ENCODE measurements at places on chromosomes 12 and 14.

DNA sequence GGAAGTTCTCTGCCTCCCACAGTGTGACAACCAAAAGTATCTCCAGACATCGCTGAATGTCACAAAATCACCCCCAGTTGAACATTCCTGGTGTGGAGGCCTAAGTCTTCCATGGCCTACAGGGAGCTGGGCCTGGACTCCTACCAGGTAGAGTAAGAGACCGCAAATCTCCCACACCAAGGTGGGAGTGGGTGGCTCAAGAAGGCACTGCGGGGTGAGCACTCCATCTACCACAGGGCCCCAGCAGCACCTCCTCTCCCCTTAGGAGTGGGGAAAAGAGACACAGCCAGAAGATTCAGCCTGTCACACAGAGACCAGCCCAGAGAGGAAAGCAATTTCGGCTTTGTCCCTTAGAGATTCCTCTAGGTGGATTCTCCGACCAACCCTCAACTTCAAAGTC, 25.5 kb downstream of the LRTM2 start:
- no peak for DNase-seq

DNA sequence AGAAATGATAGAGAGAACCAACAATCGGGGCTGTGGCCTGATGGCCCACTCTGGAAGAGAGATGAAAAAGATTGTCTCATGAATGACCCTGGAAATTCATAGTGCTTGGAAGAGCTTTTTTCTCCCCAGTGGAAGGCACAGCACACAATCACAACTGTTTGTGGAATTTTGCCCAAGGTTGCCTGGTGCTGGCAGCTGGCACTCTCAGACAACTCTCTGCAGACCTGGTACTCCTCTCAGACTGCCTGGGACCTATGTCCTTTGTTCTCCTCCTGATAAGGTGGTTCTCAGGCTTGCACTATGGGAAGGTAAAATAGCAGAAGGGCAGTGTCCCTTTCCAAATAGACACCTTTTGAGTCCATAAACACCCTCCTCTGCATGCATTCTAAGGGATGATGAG, 144.1 kb upstream of the SEL1L start:
- no peak for DNase-seq

- no peak for DNase-seq
Measured at GRCh38 chr12:26047401-26048226, 77.2 kb downstream of the BHLHE41 start.

DNA sequence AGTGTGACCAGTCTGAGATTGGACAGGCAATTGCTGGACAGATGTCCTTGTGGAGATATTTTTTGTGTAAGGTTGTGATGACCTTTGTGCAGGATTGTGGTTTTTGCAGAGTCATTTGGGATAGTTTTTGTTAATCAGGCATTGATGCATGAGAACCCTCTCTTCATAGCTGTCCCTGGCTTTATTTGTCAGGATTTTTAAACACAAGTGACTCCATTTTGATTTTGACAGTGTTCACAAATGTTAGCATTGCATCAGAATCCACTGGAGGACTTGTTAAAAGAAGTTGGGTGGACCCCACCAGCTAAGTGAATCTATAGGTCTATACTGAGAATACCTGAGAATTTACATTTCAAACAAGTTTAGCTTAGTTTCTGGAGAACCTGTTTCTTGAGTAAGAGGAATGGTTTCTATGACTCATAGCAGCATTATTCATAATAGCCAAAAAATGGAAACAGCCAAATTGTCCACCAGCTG, 11.8 kb downstream of the FNTB start:
- no peak for DNase-seq

GRCh38 chr14:71320734-71321573, 413.7 kb downstream of the PCNX1 start:
- peak; percentile 74 for DNase-seq

- no peak for DNase-seq
Measured at GRCh38 chr14:69170839-69171238, 17.9 kb upstream of the DCAF5 start.

GRCh38 chr12:28290262-28290661, 100.0 kb downstream of the CCDC91 start:
- DNase-seq, result no peak

DNA sequence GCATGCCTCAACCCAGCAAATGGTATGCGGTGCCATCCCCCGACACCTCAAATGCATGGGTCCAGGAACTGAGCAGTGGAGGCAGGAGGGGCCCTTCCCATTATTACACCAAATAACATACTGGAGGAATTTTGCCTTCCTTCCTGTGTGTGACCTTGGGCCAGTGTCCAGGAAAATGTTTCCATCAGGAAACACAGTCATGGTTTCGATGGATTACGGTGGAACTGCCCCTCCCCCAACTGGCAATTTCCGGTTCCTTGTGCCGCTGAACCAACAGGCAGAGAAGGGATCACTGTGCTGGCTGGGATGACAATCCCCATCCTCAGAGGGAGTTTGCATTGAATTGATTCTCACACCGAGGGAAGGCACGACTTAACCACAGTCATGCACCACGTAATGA, 9.1 kb upstream of the CDC42BPB start:
- no peak for DNase-seq

- DNase-seq, result no peak
Measured at GRCh38 chr14:45095143-45095542, 11.2 kb downstream of the PRPF39 start.

GRCh38 chr12:49624921-49625577, 1.7 kb downstream of the PRPF40B start:
- no peak for DNase-seq

- no peak for DNase-seq
Measured at GRCh38 chr12:79615596-79616560, 74.9 kb downstream of the PAWR start.

DNA sequence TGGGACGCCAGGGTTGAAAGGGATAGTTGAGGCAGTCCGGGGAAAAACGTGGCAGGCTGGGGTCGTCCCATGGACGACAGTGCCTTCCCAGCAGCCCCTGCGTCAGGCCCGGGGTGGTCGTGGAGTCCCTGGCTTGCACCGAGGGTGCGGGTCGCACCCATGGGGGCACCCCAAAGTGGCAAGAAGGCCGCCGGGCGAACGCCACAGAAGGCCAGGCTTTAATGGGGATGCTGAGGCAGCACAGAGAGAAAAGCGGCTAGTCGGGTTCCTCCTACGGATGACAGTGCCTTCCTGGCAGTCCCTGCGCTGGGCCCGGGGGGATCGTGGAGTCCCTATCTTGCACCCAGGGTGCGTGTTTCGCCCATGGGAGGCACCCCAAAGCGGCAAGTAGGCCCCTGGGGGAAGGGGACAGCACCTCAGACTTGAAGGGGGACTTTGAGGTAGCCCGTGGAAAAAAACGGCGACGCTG, 158.6 kb upstream of the ALG10B start:
- no peak for DNase-seq

DNA sequence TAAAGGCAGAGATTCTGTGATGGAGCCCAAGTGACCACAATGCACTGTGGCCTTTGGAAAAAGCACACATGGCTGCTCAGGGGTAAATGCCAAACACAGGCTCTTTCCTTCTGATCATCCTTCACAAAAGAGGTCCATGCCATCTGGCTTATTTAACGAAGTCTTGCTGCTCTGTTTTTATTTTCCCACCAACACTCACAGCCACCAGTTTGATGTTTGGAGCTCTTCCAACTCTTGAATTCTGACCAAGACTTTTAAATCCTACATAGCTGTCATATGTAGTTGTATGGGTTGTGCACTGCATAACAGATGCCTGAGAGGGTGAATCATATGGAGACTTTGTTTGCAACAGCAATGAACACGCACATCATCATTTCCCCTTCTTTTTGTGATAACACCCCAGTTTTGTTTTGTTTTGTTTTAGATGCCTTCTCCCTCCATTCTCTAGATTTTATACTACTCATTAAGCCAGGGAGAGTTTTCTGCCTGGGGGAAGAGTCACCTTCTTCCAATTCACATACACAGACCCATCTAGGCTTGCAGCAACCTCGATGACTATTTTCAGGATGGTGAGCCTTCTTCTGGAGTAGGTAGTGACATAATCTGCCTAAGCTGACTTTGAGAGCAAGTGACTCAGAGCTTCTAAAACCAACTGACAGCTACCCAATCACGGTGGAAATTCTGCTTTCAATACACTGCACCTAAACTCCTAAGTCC, 145.2 kb upstream of the WSCD2 start:
- DNase-seq, result no peak

DNA sequence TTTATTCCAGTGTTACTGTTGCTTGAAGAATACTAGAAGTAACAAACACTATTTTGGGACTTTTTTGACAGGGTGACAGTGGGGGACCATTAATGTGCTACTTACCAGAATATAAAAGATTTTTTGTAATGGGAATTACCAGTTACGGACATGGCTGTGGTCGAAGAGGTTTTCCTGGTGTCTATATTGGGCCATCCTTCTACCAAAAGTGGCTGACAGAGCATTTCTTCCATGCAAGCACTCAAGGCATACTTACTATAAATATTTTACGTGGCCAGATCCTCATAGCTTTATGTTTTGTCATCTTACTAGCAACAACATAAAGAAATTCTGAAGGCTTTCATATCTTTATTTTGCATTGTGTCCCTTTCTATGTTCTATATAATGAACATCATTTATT, 44.5 kb downstream of the TMPRSS12 start:
- no peak for DNase-seq

- DNase-seq, result no peak
Measured at GRCh38 chr14:75773046-75773445, 112.0 kb downstream of the TTLL5 start.

DNA sequence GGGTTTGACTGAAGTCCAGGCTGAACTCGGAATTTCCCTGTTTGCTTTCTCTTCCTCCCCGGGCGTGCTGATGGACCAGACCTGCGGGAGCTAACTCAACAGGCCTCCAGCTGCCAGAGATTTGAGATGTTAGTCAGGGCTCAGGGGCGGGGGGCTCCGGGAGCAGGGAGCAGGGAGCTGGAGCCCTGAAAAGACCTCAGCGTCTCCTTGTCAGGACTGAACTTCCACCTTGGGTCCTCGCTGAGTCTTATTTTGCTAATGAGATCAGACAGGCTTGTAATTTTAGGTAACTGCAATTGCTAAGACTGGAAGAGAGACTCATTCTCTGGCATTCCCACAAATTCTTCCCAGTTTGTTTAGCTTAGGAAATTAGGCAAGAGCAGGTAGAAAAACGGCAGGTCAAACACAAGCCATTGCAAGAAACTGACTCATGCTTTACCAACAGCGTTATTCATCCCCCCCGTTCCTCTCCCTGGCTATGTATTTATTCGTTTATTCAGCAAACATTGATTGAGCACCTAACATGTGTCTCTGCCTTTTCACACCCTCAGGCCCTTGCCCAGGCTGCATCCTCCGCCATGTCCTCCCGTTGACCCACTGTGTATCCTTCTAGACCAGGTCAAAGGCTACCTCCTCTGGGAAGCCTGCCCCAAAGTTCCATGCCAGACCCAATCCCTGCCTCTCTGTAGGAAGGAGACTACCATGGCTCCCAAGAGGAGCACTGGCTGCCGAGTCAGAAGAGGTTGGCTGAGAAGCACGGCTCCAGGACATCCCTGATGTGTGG, 80.4 kb upstream of the DIO3 start:
- no peak for DNase-seq

GRCh38 chr12:119576118-119576810, 17.3 kb upstream of the TMEM233 start:
- DNase-seq, result no peak

- no peak for DNase-seq
Measured at GRCh38 chr12:80445083-80445793, 1.2 kb downstream of the PTPRQ start.
